Dermis blood vessel endothelial cell (primary cell): ENCODE measurements at places on chromosomes 7 and 10. TPM values are rescaled to one million over a fixed set of nuclear protein-coding genes. Genes with fewer than 3 reads are reported as not detected.
A peak's percentile ranks its signal among the peaks of the same experiment; 100 is the strongest.

The NME8 gene
- total RNA-seq = not detected in 2 replicates

GRCh38 chr7:127880454-127880853 is 150.8 kb downstream of the LRRC4 start:
- DNase-seq = no peak

- DNase-seq = no peak
These were observed 191.9 kb downstream of the ABCA13 start for GRCh38 chr7:48363174-48363573.

DNA sequence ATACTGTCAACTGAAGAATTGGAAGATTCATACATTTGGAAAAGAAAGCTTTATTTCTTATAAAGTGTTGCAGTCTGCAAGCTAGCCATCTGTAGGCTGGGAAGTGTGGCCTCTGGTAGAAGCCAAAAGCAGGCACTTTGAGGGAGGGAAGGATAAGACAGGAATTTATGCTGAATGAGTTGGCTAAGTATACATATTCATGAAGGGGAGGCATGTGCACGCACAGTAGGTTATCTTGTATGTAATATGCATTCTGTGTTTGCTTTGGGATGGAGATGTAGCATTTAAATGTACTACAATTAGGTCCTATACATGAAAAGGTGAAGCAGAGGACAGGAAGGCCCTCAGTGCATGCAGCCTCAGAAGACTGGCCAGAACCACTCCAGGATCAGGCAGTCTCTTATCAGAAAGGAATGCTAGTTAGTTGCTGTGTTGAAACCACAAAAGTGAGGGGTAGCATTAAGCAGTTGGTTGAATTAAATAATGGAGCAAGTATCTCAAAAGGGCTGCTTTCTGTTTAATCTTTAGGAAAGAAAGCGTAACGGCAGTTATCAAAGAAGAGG is 40.9 kb downstream of the MYO3A start:
- DNase-seq = no peak

DNA sequence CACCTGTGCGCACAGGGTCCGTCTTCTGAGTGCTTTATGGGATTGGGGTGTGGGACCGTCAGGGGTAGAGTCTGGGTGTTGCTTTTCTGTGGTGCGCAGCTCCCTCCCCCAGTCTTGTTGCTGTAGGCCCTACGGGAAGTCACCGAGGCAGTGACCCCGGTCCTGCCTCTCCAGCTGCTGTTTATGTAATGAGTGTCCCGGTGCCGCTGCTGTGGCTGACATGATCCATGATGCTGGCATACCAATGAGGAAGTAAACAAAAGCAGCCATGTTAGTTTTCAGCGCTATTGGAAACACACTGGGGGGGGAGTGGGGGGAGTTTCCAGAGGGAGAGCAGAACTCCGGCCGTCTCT is 1.1 kb downstream of the TRIM8 start:
- DNase-seq = peak; percentile 73

DNA sequence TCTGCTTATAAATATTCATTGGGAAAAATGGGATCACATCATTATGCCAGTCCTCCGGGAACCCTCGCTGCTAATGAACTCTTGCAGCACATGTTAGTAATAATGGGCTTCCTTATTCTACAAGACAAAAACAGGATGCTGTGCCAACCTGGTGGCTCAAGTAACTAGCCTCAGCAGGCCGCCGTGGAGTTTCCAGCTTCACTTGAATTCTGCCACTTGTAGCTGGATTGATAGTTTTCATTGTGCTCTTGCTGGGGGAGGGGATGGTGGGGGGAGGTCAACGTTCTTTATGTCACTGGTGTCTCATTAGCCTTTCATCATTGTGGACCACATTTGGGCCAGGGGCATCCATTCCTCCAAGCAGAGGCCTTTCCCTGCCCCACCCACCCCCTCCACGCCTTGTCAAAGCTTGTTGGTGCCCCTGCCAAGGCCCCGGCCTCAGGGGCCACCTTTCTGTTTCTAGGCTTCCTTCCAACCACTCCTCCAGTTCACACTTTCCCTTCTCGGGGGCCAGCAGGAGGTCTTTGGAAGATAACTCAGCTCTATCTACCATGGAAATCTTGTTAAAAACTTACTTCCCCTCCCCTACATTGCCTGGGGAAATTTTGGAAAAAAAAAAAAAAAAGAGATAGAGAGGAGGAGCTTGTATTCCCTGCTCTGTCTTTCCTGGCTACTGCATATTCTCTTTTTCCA is 153.9 kb downstream of the BMPER start:
- no peak for DNase-seq

DNA sequence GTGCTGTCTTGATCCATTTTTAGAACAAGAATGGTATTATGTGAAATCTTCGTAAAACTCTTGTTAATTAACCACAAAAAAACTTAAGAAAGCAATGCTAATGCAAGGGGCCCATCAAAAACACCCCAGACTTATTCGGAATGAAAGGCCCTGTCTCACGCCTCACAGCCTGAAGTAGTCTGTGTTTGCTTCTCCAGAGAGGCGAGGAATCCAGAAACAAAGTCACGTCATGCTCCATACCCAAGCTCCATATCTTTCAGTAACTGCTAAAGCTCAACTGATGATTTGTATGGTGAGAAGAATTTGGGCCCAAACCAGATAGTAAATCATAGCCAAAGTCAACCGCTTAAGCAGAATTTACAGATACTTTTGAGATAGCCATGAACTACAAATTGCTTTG is 155.4 kb downstream of the ATE1 start:
- no peak for DNase-seq

DNA sequence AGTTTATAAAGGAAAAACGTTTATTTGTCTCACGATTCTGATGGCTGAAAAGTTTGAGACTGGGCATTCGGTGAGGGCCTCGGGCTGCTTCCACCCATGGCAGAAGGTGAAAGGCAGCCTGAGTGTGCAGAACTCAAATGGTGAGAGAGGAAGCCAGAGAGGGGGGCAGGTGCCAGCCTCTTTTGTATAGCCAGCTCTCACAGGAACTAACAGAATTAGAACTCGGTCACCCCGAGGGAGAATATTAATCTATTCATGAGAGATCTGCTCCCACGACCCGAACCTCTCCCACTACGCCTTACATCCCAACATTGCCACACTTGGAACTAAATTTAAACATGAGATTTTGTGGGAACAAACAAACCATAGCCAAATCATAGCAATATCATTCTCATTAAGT is 112.6 kb downstream of the ZPBP start:
- no peak for DNase-seq

The GPER1 gene
- total RNA-seq = 1.0 and 2.0 TPM in 2 replicates

DNA sequence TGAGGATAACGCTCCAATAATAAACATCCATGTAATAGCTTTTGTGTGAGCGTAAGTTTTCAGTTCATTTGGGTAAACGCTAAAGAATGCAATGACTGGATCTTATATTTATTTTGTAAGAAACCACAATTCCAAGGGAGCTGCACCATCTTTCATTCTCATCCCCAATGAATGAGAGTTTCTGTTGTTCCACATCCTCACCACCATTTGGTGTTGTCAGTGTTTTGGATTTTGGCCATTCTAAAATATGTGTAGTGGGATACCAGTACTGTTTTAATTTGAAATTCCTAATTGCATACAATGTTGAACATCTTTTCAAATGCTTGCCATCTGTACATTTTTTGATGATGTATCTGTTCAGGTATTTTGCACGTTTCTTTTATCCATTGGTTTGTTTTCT is 50.9 kb upstream of the SEMA3D start:
- DNase-seq = no peak

The VWC2 gene
- not detected in 2 replicates for total RNA-seq

DNA sequence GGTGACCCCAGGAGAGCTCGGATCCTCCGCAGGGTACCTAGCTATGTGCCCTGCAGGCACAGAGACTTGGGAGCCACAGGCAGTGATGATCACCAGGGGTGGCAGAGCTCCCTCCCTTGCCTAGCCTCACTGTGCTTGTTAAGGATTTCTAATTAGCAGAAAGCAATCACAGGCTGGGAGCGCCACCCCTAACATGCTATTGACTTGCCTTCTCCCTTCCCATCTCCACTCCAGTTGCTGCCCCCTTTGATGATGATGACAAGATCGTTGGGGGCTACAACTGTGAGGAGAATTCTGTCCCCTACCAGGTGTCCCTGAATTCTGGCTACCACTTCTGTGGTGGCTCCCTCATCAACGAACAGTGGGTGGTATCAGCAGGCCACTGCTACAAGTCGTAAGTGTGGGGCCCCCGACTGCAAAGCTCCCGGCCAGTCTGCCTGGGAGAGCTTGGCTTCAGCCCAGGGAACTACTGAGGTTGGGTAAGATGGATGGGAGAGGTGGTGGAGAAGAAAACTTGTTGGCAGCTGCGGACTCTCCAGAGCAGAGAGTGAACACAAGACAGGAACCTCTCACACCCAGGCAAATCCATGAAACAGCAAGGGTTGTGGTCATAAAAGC is 1.2 kb downstream of the PRSS1 start:
- DNase-seq = no peak

GRCh38 chr10:121610798-121611323 is 12.6 kb upstream of the FGFR2 start:
- no peak for DNase-seq

GRCh38 chr7:2403718-2404648 is 572 bp downstream of the CHST12 start:
- peak; percentile 51 for DNase-seq

The TMEM120A gene
- 43.4 and 47.8 TPM in 2 replicates for total RNA-seq

The ITGA8 gene
- 0.23 and 0.34 TPM in 2 replicates for total RNA-seq

The NEURL1 gene
- 0.19 TPM in 1 of 2 replicates, not detected in the other for total RNA-seq

GRCh38 chr7:88132725-88133124 is 87.1 kb downstream of the SRI start:
- DNase-seq = no peak

GRCh38 chr7:67105377-67105776 is 108.7 kb downstream of the TYW1 start:
- DNase-seq = no peak

- DNase-seq = peak; percentile 81
These were observed 43.3 kb upstream of the NFKB2 start for GRCh38 chr10:102352066-102352715.

DNA sequence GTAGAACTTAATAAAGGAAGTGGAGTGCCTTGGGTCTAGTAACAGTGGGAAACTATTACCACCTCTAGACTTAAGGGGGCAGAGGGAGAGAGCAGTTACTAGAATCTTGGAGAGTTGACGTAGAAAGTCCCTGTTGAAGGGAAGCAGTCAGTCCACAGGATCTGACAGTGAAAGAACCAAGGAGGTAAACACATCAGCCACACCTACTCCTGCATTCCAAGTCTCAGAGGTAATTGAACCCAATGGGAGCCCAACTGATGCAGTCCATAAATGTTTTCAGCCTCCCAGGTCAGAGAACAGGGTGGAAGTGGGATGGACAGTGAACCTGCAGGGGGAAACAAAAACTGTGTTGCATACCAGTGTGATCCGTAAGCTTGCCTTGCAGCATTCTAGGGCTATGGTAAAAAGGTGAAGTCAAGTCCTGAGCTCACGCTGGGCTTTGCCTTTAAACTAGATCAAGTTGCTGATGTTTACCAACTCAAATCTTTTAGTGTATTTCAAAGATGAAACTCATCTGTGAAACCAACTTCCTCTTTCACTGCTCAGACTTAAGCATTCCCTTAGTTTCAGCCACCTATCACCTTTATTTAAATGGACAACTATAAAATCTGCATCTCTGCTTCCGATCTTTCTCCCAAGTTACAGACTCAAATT is 57.2 kb downstream of the SLC16A12 start:
- DNase-seq = no peak

GRCh38 chr10:6200440-6200733 is 2.3 kb upstream of the PFKFB3 start:
- no peak for DNase-seq

DNA sequence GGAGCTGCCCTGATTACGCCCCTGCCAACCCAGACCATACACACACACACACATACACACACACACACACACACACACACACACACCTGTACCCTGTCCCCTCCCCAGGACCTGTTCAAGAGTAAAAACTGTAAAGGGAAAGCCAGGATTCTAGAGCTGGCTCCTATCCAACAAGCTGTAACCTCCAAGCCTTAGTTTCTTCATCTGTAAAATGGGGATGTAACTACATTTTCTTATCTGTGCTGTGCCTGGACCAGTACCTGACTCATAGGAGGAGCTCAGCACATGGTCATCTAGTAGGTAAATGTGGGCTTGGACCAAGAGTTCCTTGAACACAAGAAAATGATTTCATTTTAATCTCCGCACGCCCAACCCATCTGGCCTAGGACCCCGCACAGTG is 128.8 kb downstream of the ZMIZ1 start:
- no peak for DNase-seq

The ABCC2 gene
- 0.79 and 1.5 TPM in 2 replicates for total RNA-seq

The MCM10 gene
- 6.3 and 19.5 TPM in 2 replicates for total RNA-seq

DNA sequence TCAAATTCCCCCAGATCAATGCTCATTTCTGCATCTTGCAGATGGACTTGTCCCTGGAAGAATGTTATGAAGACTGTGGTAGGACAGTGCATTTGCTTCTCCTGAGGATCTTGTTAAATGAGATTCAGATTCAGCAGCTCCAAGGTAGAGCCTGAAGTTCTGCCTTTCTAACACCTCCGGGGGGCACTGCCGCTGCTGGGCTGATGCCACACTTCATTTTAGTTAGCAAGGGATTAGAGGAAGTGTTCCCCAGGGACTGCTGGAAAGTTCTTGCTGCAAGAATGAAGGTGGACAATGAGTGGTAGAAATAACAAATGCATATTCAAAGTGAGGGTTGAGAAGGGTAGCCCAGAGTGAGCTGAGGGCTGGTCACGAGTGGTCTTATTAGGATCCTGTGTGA is 434.3 kb upstream of the AKR1E2 start:
- peak; percentile 61 for DNase-seq

DNA sequence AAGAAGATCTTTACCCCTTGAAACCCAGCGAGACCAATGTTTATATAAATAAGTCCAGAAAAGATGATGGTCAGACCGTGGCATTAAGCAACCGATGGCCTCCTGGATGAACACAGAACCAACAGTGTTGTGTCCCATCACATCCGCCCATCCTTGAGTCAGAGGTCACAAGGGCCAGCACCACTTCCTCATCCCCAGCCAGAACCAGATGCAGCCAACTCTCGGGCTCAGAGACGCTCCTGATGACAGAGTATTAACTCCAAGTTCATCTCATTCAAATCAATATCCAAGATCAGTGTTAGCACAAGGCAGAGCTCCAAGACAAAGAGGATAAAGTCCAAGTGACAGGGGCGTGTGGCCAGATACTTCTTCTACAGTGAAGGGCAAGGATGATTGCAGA is 63.5 kb downstream of the FAM53B start:
- DNase-seq = peak; percentile 65

DNA sequence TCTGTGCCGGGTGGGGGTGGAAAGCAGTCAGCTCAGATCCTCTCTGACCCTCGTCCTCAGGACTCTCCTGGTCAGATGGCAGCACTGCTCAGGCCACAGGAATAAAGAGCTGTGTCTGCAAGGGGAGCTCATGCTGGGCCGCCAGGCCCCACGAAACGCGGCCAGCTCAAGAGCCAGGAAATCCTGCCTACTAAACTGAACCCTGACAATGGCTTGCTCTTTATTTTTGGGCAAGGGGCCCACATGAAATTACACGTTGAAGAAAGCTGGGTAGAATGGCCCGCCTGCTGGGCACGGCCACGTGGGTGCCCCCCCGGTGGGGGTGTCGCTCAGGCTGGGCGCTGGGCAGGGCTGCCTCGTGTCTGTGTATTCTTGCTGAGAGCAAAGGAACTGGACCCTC is 103.0 kb downstream of the ITIH5 start:
- DNase-seq = no peak

The PRLHR gene
- not detected in 2 replicates for total RNA-seq
